ENCODE measurements at places on chromosomes 1 and 21. TPM values are rescaled to one million over a fixed set of nuclear protein-coding genes. Genes with fewer than 3 reads are reported as not detected.
A peak's percentile ranks its signal among the peaks of the same experiment; 100 is the strongest.

The OR6N1 gene
- not detected for total RNA-seq

DNA sequence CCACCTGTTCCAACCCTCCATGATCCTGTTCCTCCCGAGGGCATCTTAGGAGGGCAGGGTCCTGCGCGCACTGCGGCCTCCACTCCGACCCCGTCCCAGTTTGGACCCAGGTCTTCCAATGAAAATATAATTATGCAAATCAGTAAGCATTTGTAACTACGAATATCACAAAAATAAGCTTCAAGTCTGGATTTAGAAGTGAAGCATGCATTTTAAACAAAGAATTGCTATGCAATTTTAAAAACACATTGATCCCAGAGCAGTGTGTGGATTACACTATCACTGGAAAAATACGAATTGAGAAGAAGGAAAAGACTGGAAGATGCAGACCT lies 673 bp downstream of the PRMT2 start:
- H3K27me3 ChIP-seq: no peaks in the 10 kb centered on the region
- peak overlapping the region; percentile 87 for H3K4me3 ChIP-seq
- H3K36me3 ChIP-seq: peaks cover 13% of the 10 kb centered on the region
- H3K27ac ChIP-seq: peak overlapping the region; percentile 98
- no peak for DNase-seq

DNA sequence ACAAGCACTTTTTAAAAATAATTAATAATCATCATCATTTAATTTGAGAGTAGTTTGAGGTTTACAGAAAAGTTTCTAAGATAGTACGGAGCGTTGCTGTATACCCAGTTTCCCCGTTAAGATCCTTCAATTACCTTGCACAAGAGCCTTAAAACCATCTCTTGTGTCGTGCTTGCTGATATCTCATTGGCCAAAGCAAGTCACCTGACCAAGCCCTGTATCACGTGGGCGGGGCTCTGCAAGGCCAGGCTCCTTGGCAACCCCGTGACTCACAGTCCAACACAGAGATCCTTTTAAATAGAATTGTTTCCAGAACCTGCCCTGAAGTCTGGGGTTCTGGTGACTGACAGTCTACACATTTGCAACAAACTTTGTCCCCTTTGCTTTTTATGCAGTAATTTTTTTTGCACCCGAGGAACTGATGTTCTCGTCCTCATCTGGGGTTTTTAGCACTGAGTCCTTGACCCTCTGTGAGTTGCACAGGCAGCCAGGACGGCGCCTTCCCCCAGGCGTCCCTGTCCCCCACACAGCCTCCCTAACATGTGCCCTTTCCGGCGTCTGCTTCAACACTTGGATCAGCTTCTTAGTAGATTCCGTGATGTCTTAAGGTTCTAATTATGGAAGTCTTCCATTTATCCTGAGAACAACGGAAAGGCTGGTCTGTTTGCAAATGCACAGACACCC lies 183.3 kb upstream of the TMEM51 start:
- no peak overlapping the region for H3K4me3 ChIP-seq
- peaks cover 44% of the 10 kb centered on the region for H3K4me1 ChIP-seq
- peaks cover 21% of the 10 kb centered on the region for H3K36me3 ChIP-seq
- H3K27ac ChIP-seq: peak overlapping the region; percentile 9

DNA sequence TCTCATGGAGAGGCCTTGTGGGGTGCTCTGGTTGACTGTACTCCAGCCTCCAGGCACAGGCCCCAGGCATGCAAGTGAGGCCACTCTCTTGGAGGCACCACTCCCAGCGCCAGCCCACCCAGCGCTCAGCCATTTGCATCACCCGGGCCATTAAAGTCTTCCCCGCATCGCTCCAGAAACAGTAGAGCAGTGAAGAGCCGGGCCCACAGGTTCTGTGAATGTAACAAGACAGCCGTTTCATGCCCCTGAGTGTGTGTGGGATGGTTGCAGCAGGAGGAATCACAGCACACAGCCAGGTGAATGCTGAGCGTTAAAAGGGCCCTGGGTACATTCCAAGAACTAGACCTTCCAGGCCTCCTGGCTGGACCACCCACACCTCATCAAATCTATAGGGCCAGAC lies 19.0 kb upstream of the CD2 start:
- DNase-seq: no peak
- no peak overlapping the region for H3K4me3 ChIP-seq
- no peaks in the 10 kb centered on the region for H3K36me3 ChIP-seq
- peaks cover 4% of the 10 kb centered on the region for H3K4me1 ChIP-seq
- no peaks in the 10 kb centered on the region for H3K27me3 ChIP-seq
- no peak overlapping the region for H3K27ac ChIP-seq

DNA sequence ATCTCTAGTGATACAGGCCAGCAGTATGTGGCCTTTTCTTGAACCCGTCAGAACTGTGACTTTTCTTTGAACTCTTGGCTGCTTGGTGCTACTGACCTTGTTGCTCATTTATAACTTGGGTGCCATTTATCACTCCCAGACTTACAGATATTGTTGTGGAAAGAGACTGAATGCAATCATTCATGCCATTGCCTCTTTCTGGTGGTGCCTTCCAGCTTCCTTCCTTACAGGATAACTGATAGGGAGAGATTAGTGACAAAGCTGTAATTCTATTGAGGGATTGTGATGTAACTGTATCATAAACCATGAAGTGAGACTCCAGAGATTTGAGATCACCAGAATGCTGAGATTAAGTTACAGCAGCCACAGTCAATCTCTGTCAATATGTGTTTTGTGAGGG lies 256.5 kb downstream of the USP25 start:
- no peaks in the 10 kb centered on the region for H3K4me1 ChIP-seq
- no peak overlapping the region for H3K4me3 ChIP-seq
- H3K27ac ChIP-seq: no peak overlapping the region
- H3K27me3 ChIP-seq: no peaks in the 10 kb centered on the region
- H3K36me3 ChIP-seq: no peaks in the 10 kb centered on the region

GRCh38 chr21:41973861-41974751 lies 20.3 kb upstream of the C2CD2 start:
- H3K27me3 ChIP-seq: no peaks in the 10 kb centered on the region
- DNase-seq: no peak
- peaks cover 38% of the 10 kb centered on the region for H3K4me1 ChIP-seq
- no peaks in the 10 kb centered on the region for H3K36me3 ChIP-seq

GRCh38 chr1:207981976-207982375 lies 71.1 kb upstream of the CD34 start:
- H3K4me1 ChIP-seq: peaks cover 10% of the 10 kb centered on the region
- H3K27me3 ChIP-seq: no peaks in the 10 kb centered on the region
- DNase-seq: no peak
- no peak overlapping the region for H3K27ac ChIP-seq

All from esophagus squamous epithelium (tissue), 5 donors.